ENCODE measurements at places on chromosomes 6 and 20.

- no peak for DNase-seq
These were observed 15.8 kb downstream of the ANKRD60 start for GRCh38 chr20:58212636-58213035.

- DNase-seq, result no peak
These were observed 2.0 kb downstream of the FGD2 start for GRCh38 chr6:37007340-37008043.

DNA sequence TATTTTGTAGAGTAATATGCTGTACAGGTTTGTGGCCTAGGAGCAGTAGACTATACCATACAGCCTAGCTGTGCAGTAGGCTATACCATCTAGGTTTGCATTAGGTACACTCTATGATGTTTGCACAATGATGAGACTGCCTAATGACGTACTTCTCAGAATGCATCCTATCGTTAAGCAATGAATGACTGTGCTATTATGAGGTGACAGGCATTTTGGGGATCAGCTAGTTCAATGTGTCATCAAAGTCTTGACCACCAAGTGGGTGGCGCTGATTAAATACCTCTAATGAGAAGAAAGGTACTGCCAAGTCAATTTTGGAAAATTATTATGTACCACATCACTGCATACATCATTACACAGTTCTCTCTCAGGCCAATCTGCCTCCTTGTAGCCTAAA lies 190.2 kb downstream of the BACH2 start:
- DNase-seq, result no peak

DNA sequence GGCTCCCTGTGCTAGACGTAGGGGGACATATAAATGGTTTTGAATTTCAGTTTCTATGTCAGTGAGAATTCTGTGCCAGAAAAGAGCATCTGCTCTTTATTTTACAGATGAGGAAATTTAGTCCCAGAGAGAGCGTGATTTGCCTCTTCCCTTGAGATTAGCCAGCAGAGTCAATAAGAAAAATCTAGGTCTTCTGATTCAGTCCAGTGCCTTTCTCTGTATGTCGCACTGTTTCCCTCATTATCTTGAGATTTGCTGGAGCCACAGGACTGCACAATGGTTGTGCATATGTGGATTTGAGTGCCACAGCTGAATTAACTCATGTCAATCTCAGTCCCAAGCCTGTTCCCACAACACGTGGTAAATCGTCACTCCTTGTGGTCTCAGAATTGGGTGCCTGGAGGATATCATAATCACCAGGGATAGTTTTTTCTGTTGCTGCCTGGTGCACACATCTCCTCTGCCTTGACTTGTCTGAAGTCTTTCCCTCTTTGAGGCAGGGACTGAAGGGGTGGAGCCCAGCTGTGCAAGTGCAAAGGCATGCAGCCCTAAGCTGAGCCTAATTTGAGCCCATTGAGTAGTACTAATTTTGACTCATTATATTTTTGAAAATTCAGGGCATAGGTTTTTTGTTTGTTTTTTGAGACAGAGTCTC lies 276.7 kb downstream of the SOX4 start:
- DNase-seq, result no peak

DNA sequence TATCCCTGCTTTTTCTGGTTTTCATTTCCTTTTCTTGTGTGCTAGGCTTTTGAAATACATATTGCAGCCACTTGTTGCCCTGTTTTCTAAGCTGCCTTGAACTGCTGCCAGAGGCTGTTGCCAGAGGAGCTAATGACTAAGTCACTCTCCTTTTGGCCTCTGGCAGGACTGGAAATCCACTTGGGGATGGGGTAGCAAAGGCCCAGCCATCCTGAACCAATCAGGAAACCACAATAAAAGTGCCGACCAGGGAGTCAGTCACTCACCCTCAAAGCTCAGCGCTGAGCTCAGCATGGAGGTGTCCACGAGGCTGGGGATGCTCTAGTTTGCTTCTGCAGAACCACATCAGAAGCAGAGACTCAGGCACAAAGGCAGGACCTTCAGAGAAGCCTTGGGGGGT lies 813.0 kb downstream of the DHX35 start:
- no peak for DNase-seq

GRCh38 chr6:159981403-159982245 lies 12.7 kb downstream of the IGF2R start:
- DNase-seq, result no peak

DNA sequence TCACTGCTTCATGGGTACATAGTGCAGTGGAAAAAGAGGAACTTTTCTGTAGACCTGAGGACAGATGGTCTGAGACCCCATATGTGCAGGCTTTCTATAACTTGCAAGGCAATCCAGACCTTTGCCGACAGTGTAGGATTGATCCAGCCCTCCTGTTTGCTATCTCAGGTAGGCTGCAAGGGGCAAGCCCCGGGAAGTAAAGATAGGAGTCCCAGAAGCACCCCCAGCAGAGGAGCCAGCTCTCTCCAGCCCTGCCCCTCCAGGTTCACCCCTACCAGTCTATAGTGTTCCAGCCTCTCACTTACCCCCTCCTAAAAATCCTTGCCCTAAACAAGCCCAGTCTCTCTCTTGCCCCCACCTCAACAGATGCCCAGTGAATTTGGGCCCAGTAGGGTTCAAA lies 96.2 kb downstream of the FAXC start:
- no peak for DNase-seq

GRCh38 chr6:93447874-93448273 lies 28.5 kb upstream of the EPHA7 start:
- no peak for DNase-seq

- DNase-seq, result peak; percentile 4
These were observed 237.5 kb downstream of the CD83 start for GRCh38 chr6:14354919-14355572.

GRCh38 chr6:162706232-162706631 lies 21.3 kb downstream of the PRKN start:
- DNase-seq, result no peak

GRCh38 chr6:5684320-5685053 lies 322.2 kb downstream of the NRN1 start:
- DNase-seq, result no peak

- DNase-seq, result no peak
These were observed 174.8 kb downstream of the HACE1 start for GRCh38 chr6:104684911-104685415.
